ENCODE measurements at places on chromosomes 7 and 10. TPM values are rescaled to one million over a fixed set of nuclear protein-coding genes. Genes with fewer than 3 reads are reported as not detected.

FGFR2 gene
- 23.6 TPM for polyA plus RNA-seq

GRCh38 chr7:99438573-99439480 lies at the start of the genes CPSF4 and PTCD1:
Gene CPSF4, plus strand, starts transcription at chr7:99438943. Its CDS starts 140 bp downstream, at chr7:99439083.
Gene PTCD1, minus strand, starts transcription at chr7:99438798. Its CDS starts 3,556 bp downstream, at chr7:99435242.
- DNase-seq: peak; percentile 96

DNA sequence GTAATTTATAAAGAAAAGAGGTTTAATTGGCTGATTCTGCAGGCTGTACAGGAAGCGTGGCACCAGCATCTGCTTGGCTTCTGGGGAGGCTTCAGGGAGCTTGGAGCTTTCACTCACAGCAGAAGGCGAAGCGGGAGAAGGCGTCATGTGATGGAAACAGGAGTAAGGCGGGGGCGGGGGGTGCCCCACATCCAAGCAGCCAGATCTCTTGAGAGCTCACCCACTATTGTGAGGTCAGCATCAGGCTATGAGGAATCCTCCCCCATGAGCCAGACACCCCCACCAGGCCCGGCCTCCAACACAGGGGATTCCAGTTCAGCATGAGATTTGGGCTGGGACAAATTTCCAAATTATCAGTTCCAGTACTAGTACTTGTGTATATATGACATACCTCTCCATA lies 46.2 kb downstream of the WDR37 start:
- DNase-seq: no peak

CFAP70 gene
- 5.3 TPM for polyA plus RNA-seq

FANK1 gene
- polyA plus RNA-seq: 5.0 TPM

DNA sequence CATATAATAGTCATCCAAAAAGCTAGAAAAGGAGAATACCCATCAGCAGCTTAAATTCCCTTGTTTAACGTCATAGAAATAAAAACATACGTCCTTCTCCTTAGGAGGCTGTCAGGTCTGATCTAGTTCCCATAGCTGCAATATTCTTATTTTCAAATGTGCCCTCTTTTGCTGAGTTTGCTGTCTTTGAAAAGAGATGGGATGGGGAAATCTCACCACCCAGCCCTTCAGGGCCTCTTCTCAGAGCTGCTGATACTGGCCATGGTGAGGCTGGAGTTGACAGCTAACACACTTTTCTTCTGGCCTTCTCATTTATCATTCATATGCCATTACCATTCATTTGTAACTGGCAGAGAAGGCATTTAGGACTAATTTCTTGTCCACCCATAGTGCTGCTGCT lies 5.1 kb upstream of the PCGF5 start:
- DNase-seq: peak; percentile 43

- no peak for DNase-seq
These were observed 60.2 kb downstream of the SMURF1 start for GRCh38 chr7:99083733-99084132.
